Type B pancreatic cell (in vitro differentiated cells): ENCODE measurements at places on chromosomes 5 and 9. TPM values are rescaled to one million over a fixed set of nuclear protein-coding genes. Genes with fewer than 3 reads are reported as not detected.

PHF19 gene
- total RNA-seq: 31.0 and 39.6 TPM in 2 replicates

GDF9 gene
- 1.4 and 1.5 TPM in 2 replicates for total RNA-seq

BHMT2 gene
- total RNA-seq: 0.45 TPM in 1 of 2 replicates, not detected in the other

PRR16 gene
- 2.1 TPM in 2 replicates for total RNA-seq

HRCT1 gene
- total RNA-seq: 0.40 TPM in 1 of 2 replicates, not detected in the other

PCDHA9 gene
- 1.5 and 2.5 TPM in 2 replicates for total RNA-seq

INSYN2B gene
- total RNA-seq: 1.5 TPM in 1 of 2 replicates, not detected in the other

ZBTB34 gene
- total RNA-seq: 19.7 and 20.2 TPM in 2 replicates

GALT gene
- 48.8 and 70.5 TPM in 2 replicates for total RNA-seq

PCDHB6 gene
- total RNA-seq: 0.80 and 0.95 TPM in 2 replicates

CHSY3 gene
- total RNA-seq: 0.86 and 4.9 TPM in 2 replicates

HRH2 gene
- total RNA-seq: 1.8 and 2.9 TPM in 2 replicates

IL13 gene
- total RNA-seq: not detected in 2 replicates

FOXD4 gene
- total RNA-seq: 0.17 and 0.75 TPM in 2 replicates

MRNIP gene
- total RNA-seq: 31.1 and 47.6 TPM in 2 replicates

SOHLH1 gene
- not detected in 2 replicates for total RNA-seq

WDR38 gene
- total RNA-seq: 0.75 TPM in 1 of 2 replicates, not detected in the other

ADAMTS13 gene
- 4.4 and 12.9 TPM in 2 replicates for total RNA-seq

RGP1 gene
- 35.0 and 35.7 TPM in 2 replicates for total RNA-seq

PDE6A gene
- total RNA-seq: not detected in 2 replicates

EIF4E1B gene
- not detected in 2 replicates for total RNA-seq

ERBIN gene
- total RNA-seq: 57.5 and 60.2 TPM in 2 replicates

PRDM9 gene
- total RNA-seq: not detected in 2 replicates

PCDHGB7 gene
- 4.4 and 8.5 TPM in 2 replicates for total RNA-seq

RBM18 gene
- 23.3 and 24.2 TPM in 2 replicates for total RNA-seq

ADCY2 gene
- total RNA-seq: 5.7 and 79.7 TPM in 2 replicates

CARTPT gene
- total RNA-seq: 0.34 and 0.43 TPM in 2 replicates

RASEF gene
- 10.0 and 23.3 TPM in 2 replicates for total RNA-seq

LECT2 gene
- total RNA-seq: not detected in 2 replicates

SERF1B gene
- total RNA-seq: 23.9 and 29.5 TPM in 2 replicates

PAPPA gene
- total RNA-seq: 1.2 and 11.0 TPM in 2 replicates

PCDHGA4 gene
- total RNA-seq: 0.75 and 1.5 TPM in 2 replicates

CRHBP gene
- 0.14 and 0.87 TPM in 2 replicates for total RNA-seq

APBA1 gene
- total RNA-seq: 6.3 and 6.9 TPM in 2 replicates

EIF4EBP3 gene
- 4.8 and 8.4 TPM in 2 replicates for total RNA-seq

GARIN3 gene
- not detected in 2 replicates for total RNA-seq

NDFIP1 gene
- total RNA-seq: 57.7 and 59.3 TPM in 2 replicates

PRSS3 gene
- 0.86 TPM in 1 of 2 replicates, not detected in the other for total RNA-seq

SLC25A48 gene
- total RNA-seq: 3.3 and 8.2 TPM in 2 replicates

RICTOR gene
- 30.1 and 31.8 TPM in 2 replicates for total RNA-seq

POMT1 gene
- total RNA-seq: 48.7 and 55.4 TPM in 2 replicates

SLC4A9 gene
- 0.17 TPM in 1 of 2 replicates, not detected in the other for total RNA-seq

LCN9 gene
- total RNA-seq: 1.1 and 2.0 TPM in 2 replicates
